ENCODE measurements at places on chromosomes 13 and 19.

DNA sequence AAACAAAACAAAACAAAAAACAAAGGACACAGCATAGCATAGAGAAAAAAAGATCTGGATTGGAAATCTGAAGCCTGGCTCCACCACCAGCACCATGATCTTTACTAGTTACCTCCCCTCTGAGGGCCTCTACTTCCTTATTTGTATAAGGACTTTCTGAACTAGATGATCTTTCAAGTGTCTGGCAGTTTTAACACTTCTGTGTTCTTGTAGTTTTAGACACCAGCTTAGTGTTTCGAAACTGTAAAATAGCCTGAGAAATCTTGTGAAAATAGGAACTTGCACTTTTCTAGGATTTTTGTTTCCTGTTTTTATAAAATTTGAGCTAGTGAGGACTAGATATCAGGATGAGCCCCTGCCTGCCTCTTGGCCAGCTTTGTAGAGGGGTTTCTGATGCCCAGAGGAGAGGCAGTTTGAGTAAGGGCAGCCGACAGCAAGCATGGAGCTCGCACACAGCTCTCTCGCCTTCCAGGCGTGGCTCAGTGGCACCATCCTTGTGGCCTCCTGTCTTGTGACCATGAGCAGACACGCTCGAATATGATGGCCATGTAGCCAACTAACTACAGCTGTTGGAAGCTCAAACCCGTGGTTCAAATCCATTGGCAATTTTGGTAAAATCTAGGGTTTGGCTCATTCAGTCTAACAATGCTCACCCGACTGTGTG is 319.0 kb downstream of the KCNRG start:
- DNase-seq, result peak; percentile 34

GRCh38 chr13:21371011-21371410 is 88.1 kb downstream of the ZDHHC20 start:
- no peak for DNase-seq

DNA sequence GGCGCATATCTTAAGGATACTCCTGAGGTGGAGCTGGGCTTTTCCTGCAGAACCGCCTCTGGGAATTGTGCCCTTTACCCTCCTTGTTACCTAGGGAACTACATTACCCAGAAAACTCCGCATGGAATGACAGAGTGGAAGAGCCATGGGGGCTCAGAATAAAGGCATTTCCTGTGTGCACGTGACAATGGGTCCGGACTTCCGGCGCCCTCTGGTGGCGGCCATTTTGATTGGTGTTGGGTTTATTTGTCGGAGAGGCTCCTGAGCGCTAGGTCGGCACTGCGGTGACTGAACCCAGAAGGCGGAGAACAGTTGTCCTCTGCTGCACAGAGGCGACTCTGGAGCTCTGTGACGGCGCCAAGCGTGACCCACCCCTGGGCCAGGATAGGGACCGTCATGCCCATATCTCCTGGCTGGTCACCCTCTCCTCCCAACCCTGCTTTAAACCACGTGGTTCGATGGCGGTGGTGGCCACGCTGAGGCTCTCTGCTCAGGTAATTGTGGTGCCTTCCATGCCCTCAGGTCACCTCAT is at the start of gene ZNF587B:
ZNF587B (plus strand) TSS at position 229 of the 532 bp plus-strand sequence; CDS start at position 459, 230 bp downstream.
- peak; percentile 99 for DNase-seq

DNA sequence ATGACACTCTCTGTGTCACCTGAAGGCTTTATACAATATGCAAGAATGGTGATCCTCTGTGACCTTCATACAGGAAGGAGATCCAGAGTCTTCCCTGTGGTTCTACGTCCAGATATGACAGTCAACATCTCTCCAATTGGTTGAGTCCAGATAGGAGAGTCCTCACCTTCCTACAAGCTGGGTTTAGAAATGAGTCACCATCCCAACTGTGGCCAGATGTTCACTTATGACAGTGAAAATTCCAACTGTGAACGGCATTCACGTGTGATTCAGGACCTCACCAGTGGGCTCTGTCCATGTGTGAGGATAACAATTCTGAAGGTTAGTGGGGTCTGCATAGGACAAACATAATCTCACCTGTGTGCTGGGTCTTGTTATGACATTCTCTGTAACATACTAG is 52.5 kb upstream of the ZNF728 start:
- DNase-seq, result peak; percentile 89

DNA sequence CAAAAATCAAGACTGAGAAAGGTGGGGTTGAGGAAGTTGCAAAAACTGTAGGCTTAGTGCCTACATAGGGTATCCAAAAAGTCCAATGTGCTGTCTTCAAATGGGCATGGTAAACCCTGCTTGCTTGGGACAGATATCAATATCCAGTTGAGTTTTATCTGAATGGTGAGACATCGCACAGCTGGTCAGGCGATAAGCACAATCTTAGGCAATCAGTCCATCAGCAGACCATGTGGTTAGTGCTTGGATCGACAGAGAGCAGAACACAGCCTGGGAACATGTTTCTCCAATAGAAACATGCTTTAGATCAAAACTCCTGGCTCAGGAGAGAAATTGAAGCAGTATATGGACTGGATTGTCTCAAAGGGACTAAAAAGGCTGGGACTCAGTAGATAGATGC is 151.3 kb upstream of the IPO5 start:
- DNase-seq, result no peak

DNA sequence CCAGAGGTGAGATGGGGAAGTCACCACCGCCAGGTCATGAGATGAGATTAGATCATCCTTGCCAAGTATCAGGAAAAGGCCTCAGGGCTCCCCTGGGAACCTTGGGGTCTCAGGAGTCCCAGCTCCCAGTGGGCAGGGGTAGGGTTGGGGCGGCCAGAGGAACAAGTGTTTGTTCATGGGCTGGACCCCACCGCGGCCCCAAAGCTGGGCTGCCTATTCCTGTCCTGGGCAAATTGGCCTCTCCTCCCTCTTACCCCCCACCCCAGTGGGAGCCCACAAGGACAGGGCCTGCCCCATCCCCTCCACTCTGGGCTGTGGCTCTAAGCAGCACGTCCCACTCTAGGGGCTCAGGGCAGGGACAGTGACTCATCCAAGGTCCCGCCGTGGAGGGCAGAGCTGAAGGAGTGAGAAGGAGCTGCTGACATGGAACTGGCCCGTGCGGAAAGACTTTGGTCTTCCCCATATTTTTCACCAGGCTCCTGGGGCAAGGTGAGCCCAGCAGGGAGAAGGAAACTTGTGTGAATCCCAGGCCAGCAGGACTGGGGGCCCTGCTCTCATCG is 4.0 kb upstream of the HCN2 start:
- DNase-seq, result no peak

- DNase-seq, result no peak
Observed at GRCh38 chr19:21233691-21234090, 91.9 kb downstream of the ZNF431 start.

- DNase-seq, result peak; percentile 97
Observed at GRCh38 chr13:46633416-46633815, 80.4 kb downstream of the LRCH1 start.

DNA sequence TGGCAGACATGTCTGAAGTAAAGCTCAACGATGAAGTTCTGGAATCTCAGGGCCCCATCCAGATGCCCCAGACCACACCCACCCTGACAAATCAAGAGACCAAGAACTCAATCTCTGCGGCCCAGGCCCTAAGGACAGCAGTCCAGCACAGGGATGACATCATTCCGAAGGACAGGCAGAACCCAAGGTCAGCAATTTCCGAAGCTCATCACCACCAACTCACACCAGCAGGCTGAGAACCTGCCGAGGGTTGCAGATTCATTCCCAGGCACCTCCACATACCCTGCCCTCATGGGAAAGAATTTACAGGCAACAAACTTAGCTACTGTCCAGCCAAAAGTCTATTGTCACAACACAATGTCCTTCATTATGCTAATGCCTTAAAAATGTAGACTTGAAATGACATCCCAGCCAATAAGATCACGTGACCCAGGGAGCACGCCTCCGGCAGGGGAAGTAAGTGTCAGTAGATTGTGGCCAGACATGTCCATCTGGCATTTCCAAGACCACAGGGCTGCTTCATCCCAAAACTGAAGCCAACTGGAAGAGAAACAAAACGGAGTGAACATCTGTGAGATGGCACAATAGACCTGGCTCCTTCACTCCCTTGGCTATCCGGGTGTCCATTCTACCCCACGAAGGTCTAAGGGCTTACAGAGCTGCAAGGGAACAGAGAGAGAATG is 98.8 kb downstream of the CRYL1 start:
- no peak for DNase-seq

DNA sequence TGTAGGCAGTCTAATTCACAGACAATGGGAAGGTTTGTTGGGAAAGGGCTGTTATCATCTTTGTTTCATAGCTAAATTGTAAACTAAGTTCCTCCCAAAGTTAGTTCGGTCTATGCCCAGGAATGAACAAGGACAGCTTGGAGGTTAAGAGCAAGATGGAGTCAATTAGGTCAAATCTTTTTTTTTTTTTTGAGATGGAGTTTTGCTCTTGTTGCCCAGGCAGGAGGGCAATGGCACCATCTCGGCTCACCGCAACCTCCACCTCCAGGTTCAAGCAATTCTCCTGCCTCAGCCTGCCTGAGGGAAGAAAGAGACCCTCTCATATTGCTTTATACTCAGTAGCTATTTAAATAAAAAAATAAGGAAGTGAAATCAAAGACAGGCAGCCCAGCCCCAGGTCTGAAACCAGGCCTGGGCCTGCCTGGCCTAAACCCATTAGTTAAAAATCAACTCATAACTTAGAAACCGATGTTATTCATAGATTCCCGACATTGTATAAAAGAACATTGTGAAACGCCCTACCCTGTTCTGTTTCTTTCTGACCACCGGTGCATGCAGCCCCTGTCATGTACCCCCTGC is 297.4 kb upstream of the SGCG start:
- no peak for DNase-seq

- no peak for DNase-seq
Observed at GRCh38 chr19:49807058-49807903, 5.8 kb downstream of the FUZ start.

DNA sequence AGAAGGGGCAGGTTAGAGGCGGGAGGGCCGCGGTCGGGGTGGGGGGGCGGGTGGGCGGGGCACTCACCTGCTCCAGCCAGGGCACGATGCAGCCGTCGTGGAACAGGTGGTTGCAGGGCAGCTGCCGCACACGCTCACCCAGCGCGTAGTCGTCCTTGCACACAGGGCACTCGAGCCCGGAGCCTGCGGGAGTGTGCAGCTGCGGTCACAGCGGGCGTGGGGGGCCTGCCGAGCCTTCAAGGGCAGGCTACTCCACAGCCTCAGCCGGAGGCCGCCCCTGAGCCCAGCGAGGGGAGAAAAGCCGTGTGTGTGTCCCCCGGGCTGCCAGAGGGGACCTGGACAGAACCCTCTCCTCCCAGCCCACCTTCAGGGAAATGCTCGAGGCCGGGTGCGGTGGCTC is 8.6 kb downstream of the FGF22 start:
- DNase-seq, result no peak

GRCh38 chr19:3547301-3547731 is 8.3 kb downstream of the TEKTIP1 start:
- DNase-seq, result no peak

- DNase-seq, result no peak
Observed at GRCh38 chr19:33953023-33953422, 156.4 kb downstream of the KCTD15 start.

DNA sequence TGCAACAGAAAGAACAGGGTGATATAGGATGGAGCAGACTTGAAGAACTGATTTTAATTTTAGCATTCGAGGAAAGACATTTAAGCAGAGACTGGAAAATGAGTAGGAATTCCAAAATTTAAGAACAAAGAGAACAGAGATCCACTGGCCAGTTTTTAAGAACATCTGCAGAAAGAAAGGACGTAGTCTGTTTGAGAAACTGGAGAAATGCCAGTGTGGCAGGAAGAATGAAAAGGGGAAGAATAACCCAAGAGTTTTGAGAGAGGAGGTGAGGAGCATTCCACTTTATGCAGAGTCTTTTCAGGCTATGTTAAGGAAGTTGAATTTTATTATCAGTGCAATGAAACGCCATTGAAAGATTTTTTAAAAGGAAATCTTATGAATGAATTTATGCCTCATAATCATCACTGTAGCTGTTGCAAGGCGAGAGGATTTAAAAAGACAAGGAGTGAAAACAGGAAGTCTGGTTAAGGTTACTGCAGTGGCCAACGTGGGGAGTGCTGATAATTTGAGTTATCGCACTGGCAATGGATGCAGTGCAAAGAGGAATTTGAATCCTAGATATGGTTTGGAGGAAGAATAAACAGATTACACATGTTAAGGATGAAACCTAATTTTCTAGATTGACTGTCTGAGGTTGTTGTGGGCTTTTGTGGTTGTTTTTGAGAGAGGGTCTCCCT is 253.8 kb downstream of the DACH1 start:
- no peak for DNase-seq

GRCh38 chr13:22812793-22813192 is 368.0 kb upstream of the SGCG start:
- peak; percentile 69 for DNase-seq

- no peak for DNase-seq
Observed at GRCh38 chr19:8457827-8458226, 13.1 kb downstream of the HNRNPM start.

DNA sequence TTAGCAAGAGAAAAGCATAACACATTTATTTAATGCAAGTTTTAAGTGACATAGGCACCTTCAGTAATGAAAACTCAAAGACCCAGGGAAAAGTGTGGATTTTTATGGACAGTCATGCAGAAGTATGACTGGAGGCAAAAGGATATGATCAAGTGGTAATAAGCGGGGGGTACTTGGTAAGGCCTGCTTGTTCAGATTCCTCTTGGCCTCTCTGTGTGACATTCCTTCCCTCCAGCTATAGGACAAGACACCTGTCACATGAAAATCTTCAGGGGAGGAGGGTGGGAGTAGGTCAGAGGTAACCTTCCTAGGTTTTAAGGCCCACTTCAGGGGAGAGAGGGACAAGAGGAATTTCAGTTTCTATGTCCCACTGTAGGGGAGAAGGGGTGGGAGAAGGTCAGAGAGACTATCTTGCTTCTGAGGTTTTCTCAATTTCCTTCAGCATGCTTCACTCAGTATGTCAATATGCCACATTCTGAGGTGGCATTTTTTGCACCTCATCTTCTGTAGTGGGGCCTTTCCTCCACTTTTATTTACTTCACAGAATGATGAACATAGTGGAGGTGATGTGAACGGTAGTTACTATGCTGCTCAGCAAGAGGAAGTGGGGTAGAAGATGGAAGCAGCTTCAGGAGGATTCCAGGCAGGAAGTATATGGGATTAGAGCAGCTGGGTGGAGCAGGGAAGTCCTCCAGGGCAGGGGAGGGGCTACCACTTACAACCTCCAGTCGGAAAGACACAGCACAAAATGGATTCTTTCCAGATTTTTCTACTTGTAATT is 73.2 kb upstream of the RFC3 start:
- peak; percentile 27 for DNase-seq

DNA sequence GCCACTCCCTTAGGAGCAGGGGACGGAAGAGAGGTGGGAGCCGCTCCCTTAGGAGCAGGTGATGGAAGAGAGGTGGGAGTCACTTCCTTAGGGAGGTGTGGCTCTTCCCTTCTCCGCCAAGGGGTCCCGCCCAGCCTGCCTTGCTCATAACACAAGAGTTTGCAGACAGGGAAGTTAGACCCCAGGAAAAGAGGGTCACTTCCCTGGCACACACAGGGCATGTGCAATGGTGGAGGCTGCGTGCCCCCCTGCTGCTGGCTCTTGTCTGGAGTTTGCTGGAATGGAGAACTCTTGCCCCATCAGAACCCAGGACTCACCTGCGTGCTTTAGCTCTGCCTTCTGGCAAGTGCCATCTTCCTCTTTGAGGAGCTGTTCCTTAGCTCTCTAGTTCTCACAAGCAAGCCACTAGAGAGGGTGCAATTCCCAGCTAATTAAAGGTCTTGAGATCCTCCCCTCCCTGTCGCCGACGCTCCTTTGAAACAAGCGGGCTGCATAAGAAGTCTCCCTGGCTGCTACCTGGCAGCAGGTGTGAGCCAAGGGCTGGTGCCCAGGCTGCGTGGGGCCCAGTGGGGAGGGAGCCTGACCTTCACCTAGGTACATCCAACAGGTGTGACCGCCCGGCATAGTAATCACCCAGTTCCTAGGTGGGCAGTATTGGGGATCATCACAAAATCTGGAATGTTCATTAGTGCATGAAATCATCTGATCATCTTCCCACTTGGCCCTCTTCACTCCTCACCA is 281.6 kb downstream of the ZNF536 start:
- DNase-seq, result no peak
